ENCODE measurements at places on chromosomes 7 and 10.
A peak's percentile ranks its signal among the peaks of the same experiment; 100 is the strongest.

DNA sequence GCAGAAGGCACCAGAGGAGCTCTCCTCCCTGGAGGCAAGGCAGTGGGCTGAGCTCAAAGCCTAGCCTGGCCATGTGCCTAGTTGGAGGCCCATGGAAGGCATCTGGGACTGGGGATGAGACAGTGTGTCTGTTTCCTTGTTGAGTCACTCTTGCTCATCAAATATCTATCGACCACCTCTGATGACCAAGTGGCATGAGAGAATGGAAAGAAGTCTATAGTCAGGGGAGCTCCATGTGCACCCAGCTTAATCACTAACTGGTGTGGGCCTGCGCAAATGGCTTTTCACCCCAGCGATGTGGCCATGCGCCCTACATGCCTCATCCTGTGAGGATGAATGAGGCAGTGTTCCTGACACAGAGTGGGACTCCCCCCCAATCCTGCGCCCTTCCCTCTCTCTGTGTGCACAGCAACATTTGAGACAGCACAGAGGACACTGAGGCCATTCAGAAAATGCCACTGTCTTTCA lies 229.9 kb downstream of the RPS24 start:
- no peak for DNase-seq

DNA sequence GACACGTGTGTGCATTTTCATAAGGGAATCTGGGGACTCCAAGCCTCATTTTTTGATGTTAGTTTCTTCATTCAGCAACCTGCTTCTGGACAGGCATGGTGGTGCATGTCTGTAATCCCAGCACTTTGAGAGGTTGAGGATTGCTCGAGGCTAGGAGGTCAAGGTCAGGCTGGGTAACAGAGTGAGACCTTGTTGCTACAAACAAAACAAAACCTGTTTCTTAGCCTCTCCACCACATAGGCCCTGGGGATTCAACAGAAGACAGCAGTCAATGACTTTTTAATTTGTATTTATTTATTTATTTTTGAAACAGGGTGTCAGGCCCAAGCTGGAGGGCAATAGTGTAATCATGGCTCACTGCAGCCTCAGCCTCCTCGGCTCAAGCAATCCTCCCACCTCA lies 6.9 kb upstream of the CYTH3 start:
- DNase-seq: no peak

GRCh38 chr7:2959103-2959680 lies 84.5 kb downstream of the CARD11 start:
- no peak for DNase-seq

DNA sequence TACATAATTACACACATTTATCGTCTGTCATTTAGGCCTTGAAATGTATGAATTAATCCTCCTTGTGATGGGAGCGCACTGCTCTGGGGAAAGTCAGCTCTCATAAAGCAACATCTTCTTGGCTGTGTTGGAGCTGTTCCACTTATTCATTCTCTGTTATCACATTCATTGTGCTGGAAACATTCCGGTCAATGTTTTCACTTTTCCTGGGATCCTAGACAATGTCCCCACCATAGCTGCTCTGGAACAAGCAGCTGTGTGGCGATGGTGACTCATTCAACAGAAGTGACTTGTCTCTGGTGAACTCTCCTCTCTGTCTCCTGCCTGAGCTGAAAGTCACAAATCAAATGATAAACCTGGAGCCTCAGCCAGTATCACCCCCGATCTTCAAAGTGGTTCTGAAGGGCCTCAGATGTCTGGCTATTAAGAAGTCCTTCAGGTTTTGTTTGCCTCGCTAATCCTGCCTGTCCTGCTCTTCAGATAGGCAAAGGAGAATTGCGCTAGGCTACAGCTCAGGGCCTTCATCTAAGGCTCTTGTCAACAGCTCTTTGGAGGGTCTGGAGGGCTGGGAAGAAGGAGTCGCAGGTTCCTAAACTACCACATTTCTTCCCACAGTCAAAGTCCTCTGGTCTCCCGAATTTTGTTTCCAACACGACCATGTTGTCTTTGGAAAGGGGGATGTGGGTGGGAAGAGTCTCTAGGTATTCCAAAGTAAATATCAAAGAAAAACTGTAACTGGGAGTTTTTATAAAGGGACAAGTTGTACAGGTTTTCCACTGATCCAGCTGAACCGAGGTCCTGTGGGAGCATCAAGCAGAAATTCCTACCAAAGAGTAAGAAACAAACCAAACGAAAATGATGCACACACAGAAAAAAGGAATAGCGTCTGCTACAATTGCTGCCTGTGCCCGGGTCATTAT lies 29.3 kb downstream of the KLF6 start:
- no peak for DNase-seq

- no peak for DNase-seq
These were observed 72.3 kb upstream of the STEAP1B start for GRCh38 chr7:22572292-22572691.

DNA sequence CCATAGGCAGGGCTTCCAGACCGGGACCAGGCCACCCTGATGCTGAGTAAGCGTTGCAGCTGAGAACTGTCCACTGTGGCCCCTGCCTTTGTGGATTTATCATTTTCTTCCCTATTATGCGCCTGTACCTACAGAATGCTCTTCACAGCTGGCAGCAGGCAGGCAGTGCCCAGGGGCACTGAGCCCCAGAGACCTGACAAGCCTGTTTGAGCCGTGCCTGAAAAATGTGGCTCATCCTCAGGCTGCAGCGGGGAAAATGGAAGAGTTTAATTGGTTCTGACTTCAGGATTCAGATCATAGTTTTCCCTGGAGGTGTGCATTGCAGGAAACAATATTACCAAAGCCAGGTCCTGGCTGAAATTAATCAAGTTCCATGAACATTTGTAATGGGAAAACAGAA lies 200.2 kb downstream of the ZNF438 start:
- no peak for DNase-seq

- no peak for DNase-seq
These were observed 55.3 kb downstream of the SCIN start for GRCh38 chr7:12625836-12626235.

- no peak for DNase-seq
These were observed 249.1 kb upstream of the PITRM1 start for GRCh38 chr10:3421537-3422257.

- DNase-seq: no peak
These were observed 39.1 kb downstream of the CDK6 start for GRCh38 chr7:92797284-92797683.

GRCh38 chr7:141354251-141354650 lies 197.0 kb upstream of the AGK start:
- DNase-seq: no peak

GRCh38 chr7:130669085-130669700 lies 645 bp upstream of the COPG2 start:
- DNase-seq: no peak

DNA sequence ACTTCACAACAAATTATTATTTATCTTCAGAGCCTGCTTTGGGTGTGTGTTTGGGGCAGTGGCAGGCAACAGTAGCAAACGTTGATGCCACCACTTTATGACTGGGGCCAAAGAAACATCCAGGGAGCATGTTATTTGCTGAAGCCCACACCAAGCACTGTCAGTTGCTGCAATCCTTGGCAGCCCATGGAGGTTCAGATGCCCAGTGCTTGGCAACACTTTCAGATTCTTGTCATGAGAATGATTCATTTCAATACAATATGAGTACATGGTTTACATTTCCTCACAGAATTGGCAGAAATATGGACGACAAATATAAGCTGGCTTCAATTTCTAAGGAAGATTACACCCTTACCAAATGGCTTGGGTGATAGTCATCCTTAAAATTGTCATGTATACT lies 46.5 kb upstream of the GLI3 start:
- DNase-seq: no peak

DNA sequence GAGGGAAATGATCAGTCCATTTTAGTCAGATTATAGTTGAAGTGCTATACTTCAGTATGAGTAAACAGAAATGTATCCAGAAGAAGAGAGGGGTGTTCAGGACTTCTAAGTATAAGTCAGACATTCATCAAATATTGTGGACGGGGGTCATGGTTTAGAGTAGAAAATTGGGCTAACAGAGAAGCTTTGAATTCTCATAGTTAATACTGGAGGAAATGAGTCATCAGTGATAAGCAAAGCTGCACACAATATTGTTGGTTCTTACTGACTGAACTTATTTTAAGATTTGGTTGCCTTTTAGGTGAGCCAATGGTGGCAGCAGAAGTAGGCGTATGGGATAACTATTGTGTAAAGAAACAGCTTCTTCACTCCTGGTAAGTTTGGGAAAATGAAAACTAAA lies 1.7 kb upstream of the SUMF2 start:
- DNase-seq: no peak

GRCh38 chr10:68111584-68111983 lies 2.3 kb downstream of the MYPN start:
- no peak for DNase-seq

DNA sequence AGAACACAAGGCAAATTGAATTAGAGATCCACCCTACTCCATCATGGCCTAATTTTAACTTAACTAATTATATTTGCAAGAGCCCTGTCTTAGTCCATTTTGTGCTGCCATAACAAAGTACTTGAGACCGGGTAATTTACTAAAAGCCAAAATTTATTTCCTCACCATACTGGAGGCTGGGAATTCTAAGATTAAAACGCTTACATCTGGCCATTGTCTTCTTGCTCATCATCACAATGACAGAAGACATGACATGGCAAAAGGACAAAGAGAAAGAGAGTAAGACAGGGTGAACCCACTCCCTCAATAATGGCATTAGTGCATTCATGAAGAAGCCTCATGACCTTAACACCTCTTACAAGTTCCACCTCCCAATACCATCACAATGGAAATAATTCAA lies 1068.6 kb downstream of the DNAJB9 start:
- no peak for DNase-seq

DNA sequence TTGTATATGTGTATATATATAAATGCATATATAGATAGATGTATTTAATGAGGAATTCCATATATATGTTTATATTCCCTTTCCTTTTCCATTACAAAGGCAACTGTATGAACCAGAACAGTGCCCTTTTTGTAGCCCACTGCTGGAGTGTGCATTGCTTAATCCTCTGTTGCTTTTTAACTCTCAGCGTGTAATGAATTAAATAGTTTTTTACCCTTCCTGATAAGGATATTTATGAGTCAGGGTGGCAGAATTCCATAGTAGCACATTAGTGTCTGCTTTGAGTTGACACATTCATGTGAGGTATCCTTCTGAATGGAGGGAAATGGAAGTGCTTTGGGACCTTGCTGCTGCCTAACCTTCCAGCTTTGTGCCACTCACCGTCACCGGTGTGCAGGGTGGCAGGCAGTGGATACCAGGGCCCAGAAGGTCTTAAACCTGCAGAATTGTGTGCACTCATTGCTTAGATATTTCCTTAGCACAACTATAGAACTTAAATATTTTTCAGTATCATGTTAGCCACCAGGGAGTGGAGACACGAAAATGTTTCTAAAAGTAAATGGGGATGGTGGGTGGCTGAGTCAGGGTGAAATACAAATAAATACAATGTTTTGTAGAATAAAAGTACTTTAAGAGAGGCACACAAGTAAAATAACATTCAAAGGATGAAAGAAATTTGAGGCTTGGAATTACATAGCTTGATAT lies 117.9 kb downstream of the SND1 start:
- no peak for DNase-seq

GRCh38 chr10:31836569-31837406 lies 91.8 kb downstream of the ARHGAP12 start:
- DNase-seq: peak; percentile 37

DNA sequence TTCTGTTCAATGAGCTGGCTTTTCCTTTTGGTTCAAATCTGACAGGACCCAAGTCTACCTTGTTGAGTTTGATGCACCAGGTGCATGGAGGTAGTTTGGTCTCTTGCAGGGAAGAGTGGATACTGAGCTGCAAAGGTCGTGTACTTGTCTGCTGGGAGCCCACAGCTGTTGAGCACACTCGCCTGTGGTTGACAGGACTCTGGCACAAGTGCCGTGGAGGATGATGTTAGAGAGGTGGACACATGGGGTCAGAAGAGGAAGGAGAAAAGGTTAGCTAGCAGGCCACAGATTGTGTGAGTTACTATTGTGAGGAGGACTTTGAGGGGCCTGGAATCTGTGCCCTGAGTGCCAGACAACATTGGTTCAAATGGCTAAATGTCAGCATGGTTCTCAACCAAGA lies 197.3 kb downstream of the CREB5 start:
- no peak for DNase-seq

DNA sequence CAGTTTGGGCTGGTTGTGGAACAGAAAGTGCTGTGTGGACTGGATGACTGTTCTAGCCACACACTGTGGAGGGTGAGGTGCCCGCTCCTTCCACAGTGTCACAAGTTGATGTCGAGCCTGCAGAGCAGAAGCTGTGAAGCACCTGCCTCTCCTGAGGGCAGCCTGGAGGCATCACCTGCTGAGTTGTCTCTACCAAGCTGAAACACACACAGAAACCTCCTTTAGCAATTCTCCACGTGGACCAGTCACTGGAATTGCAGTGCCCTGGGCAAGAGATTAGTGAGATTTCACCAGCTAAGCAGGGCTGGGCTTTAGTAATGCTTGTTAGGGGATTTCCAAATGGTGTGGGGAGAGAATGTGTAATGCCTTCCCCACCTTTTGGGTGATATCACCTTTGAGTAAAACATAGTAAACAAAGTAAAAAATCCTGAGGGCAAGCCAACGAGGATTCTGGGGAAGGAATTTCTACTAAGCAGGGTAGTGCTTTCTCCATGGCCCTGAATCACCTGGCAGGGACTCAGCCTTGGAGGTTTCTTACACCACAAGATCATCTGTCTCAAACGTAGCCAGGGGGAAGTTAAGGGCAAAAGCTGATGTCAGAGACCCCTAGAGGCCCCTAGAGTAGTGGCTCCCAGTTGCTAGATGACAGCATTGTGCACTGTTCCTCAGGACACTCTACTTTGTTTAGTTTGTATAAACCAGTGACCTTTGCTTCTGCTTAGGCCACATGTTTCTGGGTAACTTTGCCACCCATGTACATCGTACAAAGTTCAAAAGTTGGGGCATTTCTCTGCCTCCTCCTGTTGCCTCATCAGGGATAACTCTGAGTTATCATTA lies 233.1 kb upstream of the IGFBP3 start:
- DNase-seq: no peak

- no peak for DNase-seq
These were observed 103.0 kb downstream of the CELF2 start for GRCh38 chr10:11120711-11121110.

DNA sequence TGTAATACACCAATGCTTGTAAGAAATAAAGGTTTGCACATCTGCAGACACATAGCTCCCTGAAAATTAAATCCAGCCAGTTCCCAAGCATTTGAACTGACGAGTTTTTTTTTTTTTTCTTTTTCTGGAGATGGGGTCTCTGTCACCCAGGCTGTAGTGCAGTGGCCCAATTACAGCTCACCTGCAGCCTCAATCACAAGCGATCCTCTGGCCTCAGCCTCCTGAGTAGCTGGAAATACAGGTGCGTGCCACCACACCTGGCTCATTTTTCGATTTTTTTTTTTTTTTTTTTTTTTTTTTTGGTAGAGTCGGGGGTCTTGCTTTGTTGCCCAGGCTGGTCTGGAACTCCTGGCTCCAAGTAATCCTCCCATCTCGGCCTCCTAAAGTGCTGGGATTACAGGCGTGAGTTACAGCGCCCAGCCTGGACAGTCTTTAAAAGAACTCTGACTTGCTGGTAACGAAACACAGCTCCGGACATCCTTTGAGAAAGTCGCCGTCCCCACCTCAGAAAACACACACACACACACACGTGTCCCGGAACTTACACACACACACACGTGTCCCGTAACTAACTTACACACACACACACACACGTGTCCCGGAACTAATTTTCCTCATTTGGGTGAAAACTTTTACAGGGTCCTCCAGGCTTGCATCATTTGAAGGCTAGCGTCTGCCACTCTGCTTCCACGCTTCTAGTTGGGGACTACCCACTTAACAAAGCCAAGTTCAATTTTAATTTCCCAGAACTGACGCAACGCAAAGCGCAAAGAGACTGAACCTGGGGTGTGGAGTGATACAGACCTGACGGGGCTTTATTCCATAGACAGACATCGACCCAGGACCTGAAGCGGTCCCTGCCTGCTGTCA lies 18.6 kb downstream of the OCM2 start:
- peak; percentile 49 for DNase-seq
